ENCODE measurements at places on chromosomes 13 and 19. TPM values are rescaled to one million over a fixed set of nuclear protein-coding genes. Genes with fewer than 3 reads are reported as not detected.

The PABPC3 gene
- not detected for total RNA-seq

The LENG9 gene
- total RNA-seq: 3.5 TPM

DNA sequence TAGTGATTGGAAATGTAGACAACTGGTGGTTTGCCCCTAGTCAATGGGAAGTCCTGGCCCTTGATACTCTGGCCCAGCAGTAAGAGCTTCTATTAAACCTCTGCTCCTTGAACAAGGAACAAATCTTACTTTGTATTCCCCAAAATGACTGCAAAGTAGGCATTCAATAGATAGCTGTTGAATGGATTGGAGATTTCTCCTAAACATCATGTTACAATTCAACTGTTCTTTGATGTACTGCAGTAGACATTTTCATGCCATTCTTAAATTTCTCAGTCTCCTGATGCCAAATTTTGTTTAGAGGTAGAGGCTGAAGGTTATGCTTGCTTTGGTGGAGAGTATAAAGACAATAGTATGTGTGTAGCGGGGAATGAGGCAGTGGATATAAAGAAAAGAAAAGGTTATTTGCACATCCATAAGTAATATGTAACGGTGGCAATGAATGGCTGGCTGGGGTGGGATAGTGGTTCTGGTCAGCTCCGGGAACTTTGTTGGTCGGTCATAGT, 12.8 kb downstream of the MIR17HG start:
- no peak overlapping the region for H3K27ac ChIP-seq
- H3K4me1 ChIP-seq: peaks cover 6% of the 10 kb centered on the region
- no peak overlapping the region for H3K4me3 ChIP-seq
- no peaks in the 10 kb centered on the region for H3K27me3 ChIP-seq
- no peak for DNase-seq

- no peaks in the 10 kb centered on the region for H3K36me3 ChIP-seq
- DNase-seq: no peak
- H3K4me3 ChIP-seq: no peak overlapping the region
These were observed 118.6 kb upstream of the ZNF536 start for GRCh38 chr19:30253581-30253996.

GRCh38 chr19:11821474-11822109, 7.5 kb downstream of the ZNF440 start:
- no peak overlapping the region for H3K4me3 ChIP-seq
- H3K27ac ChIP-seq: no peak overlapping the region
- H3K4me1 ChIP-seq: peaks cover 3% of the 10 kb centered on the region
- DNase-seq: no peak
- H3K36me3 ChIP-seq: peaks cover 59% of the 10 kb centered on the region
- H3K27me3 ChIP-seq: no peaks in the 10 kb centered on the region

- peak; percentile 96 for DNase-seq
- peaks cover 10% of the 10 kb centered on the region for H3K36me3 ChIP-seq
- peak overlapping the region; percentile 88 for H3K27ac ChIP-seq
- H3K27me3 ChIP-seq: no peaks in the 10 kb centered on the region
These were observed 1.4 kb upstream of the RAVER1 start for GRCh38 chr19:10334588-10335351.

DNA sequence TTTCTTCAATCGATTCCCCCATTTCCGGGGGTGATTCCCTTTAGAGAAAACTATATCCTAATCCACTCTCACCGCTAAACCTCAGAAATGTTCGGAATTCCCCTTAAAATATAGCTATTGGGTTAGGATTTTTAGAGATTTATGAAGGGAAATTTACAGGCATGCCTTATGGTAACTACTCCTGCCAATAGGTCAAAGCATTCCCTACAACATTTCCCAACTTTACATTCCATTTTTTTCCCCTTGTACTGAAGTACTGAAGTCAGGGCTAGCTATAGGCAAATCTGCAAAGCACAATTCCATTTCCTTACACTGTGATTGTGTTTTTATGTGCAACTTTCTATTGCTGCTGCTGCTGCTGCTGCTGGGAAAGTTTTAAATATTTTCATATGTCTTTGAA, 2.1 kb downstream of the EDNRB start:
- no peaks in the 10 kb centered on the region for H3K36me3 ChIP-seq
- no peak for DNase-seq
- peak overlapping the region; percentile 54 for H3K4me3 ChIP-seq
- H3K27ac ChIP-seq: no peak overlapping the region
- peaks cover 7% of the 10 kb centered on the region for H3K4me1 ChIP-seq
